C1 segment of cervical spinal cord (tissue), 14 donors: ENCODE measurements at places on chromosomes 4 and X.

DNA sequence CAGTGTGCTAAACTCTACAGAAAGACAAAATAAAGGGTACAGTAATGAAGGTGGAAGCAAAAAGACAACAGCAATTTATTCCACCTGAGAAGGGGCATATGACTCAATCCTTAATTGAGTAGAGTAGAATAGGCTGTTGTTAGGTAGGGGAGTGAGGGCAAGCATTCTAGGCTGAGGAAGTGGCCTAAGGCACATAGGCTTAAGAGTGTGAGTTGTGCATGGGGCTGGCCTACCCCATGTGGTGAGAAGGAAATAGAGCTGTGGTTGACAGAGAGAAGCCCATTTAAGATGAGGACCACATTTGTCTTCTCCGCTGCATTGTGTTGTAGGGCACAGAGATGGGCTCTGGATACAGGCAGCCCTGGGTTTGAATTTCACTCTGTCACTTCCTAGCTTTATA, 3.4 kb upstream of the ZCCHC18 start:
- no peak for DNase-seq

DNA sequence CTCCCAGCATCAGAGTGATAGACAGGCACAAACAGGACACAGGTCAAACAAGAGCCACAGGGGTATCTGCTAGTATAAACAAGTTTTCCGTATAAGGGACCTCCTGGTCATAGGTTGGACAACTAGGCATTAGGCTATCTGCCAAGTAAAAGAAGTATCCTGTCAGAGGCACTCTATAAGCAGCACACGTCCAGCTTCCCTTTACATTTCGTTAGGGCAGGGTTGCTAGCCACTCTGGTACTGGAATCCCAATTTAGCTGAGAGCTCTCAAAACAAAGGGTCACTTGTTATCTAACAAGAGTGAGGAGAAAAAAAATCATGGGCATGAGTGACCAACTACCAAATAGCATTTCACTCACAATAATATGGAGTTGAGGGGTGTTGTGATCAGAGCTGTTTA, 780.7 kb upstream of the DIAPH2 start:
- no peak for DNase-seq

DNA sequence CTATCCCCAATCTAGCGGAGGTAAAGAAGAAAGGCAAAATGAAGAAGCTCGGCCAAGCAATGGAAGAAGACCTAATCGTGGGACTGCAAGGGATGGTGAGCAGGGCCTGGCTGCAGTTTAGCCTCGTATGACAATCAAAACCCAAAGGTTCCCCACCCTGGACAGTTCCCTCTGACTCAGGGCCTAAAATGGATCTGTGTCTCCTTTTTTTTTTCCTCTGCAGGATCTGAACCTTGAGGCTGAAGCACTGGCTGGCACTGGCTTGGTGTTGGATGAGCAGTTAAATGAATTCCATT, 986 bp downstream of the HDAC6 start:
- no peak for DNase-seq

GRCh38 chr4:139876337-139876941, 210.8 kb downstream of the MGST2 start:
- DNase-seq = no peak

GRCh38 chr4:77817304-77818072, 1.7 kb downstream of the CNOT6L start:
- DNase-seq = peak; percentile 34

DNA sequence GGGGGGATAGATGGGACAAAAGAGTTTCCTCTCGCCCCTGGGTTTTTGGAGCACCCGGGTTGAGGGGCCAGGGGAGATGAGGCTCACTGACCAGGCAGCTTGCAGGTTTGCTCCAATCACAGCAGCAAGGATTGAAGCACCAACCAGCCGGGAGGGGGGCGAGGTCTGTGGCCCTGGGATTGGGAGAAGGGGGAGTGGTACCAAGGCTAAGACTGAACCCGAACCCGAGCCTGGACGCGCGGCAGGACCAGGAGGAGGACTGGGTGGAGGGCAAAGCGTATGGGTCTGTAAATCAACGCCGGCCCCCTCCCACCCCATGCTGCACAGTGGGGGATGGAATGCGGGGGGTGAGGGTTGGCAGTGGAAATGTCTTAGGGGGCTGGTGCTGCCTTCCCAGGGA, 3.5 kb downstream of the SOX3 start:
- no peak for DNase-seq

DNA sequence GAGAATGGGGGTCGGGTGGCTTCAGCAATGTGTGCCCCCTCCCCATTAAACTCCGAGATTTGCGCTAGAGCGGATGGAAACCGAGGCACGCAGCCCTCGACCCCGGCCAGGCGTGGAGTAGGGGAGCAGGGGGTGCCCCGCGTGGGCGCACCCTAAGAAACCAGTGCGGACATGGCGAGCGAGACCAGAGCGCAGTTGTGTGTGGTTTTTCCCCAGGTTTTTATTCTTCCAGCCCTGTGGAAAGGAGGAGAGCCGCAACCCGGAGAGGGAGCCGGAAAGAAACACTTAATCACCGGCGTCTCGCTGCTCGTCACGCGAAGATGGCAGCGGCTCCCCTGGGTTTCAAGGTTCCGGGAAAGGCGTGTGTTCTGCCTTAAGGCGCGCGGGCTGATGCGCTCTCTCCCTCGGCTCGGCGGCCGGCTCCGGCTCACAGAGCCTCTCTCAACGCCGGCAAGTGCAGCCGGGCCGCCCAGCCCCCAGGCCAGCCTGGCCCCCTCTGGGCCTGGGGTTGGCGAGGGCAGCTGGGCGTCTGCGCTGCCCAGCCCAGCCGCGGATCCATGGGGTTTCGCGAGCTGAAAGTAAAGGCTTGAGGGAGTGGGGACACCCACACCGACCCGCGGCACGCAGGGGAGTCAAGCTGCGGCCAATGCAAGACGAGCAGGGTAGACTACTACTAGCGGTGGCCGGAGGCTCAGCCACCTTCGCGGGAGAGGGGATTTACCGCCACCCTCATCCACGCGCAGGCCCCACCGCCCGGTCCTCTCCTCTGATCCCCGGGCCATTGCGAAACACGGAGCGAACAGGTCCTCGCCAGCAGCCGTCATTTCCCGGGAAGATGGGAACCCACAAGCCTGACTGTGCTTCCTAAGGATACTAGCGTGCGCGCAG, 74.0 kb upstream of the BCOR start:
- DNase-seq = no peak

DNA sequence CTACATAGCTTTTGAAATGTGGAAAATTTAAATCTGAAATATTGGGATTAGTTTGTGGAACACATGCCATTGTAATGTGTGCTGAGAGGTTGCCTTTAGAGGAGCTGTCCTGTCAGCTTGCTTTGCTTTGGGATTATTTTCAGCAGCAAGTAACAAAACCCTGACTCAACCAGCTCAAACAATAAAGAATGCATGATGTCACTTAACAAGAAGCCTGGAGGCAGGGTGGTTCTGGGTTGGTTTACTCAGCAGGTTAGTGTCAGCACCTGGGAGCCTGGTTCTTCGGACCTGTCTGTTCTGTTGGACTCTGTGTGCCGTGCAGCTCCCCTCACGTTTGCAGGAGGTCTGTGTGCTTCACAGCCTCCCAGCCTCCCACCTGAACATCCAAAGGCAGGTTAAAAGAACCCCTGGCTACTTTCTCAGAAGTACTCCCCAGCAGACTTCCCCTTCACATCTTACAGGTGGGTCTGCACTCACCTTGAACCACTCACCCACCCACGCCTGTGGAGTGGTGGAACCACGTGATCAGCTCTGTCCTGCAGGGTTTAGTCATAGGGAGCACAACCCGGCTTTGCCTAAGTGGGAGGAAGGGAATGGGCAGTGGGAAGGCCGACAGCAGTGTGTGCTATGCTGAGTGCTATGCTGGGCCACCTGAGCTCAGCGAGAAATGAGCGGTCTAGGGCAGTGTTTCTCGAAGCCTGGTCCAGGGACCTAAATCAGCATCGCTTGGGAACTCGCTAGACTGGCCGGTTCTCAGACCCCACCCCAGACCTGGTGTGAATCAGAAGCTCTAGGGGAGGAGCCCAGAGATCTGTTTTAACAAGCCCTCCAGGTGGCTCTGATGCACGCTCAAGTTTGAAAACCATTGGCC, 20.4 kb downstream of the TMEM131L start:
- DNase-seq = no peak

- no peak for DNase-seq
Observed at GRCh38 chr4:71593311-71593710, 190.6 kb downstream of the GC start.

GRCh38 chr4:28966982-28967381, 1753.2 kb upstream of the PCDH7 start:
- no peak for DNase-seq

DNA sequence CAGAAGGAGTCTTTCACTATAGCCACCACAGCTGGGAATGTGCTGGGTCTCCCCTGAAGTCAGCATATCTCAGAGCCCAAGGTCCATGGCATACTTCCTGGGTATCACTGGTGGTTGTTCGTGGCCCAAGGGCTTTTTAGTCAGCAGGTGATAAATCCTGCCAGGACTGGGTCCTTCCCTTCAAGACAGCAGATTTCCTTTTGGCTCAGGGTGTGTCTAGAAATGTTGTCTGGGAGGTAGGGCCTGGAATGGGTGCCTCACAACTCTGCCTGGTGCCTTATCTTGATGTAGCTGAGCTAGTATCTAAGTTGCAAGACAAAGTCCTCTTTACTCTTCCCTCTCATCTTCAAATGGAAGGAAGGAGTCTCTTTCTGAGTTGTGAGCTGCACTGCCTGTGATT, 102.4 kb upstream of the TMLHE start:
- DNase-seq = no peak
